ENCODE measurements at places on chromosomes 2 and 18.

DNA sequence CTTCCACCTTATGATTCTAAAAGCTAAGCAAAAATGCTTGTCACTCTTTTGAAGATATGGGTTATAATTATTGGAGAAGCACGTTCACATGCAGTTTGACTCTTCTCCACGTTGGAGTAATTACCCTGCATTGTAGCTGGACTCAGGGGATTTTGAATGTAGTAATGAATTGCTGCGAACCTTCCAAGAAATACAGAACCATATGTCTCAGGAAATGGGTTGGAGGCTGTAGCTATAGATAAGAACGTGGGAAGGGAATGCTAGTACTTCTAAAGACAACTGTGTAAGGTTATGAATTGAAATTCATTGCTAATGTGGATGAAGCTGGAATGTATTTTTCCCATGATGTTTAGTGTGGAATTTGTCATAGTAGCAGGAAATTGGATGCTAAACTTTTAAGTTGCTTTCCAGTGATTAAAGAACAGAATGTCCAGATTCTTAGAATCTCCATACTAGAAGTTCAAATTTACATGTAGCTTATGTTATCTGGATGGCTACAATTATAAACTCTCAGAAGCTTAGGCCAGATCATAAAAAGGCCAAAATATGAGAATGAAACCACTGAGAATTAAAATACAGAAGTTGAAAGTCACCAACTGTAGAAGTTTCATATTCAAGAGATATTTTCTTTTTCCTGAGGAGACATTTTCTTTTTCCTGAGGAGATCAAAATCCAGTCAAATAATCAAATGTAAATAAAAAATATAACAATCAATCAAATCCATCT is 27.3 kb upstream of the SPOPL start:
- DNase-seq: no peak

DNA sequence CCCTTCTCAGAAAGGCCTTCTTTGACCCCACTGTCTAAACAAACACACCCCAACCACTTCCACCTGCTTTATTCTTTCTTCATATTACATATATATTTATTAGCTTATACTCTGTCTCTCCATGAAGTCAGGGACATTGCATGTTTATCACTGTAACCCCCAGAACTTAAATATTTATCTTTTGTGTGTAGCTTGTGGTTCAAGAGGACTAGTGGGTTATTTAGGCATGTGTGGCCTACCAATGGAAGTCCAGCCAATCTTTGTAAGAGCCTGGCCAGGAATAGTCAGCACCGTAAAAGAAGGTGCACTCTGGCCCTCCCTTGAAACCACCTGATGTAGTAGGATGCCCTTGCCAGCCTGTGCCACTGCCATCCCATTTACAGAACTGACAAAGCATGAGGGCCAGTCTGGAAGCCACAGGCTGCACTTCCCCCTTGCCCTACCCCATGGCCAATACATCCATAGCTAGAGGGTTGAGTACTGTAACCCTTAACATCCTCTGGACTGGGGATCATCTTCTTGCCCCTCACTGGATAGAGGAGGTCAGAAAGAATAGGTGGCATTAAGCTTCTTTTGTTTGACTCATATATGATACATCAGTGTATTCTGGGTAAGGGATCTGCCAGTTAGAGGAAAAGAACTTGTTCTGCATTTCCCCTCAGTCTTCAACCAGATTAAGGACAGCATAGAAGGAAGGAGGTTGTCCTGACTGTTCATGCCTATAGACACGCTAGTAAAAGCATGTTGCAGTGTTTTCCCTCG is 4.9 kb downstream of the NEMP2 start:
- no peak for DNase-seq

- DNase-seq: no peak
Observed at GRCh38 chr18:55499526-55499925, 88.5 kb downstream of the TCF4 start.

- DNase-seq: no peak
Observed at GRCh38 chr18:48029296-48029986, 99.0 kb upstream of the SMAD2 start.

- DNase-seq: no peak
Observed at GRCh38 chr18:21129566-21130216, 18.1 kb upstream of the ROCK1 start.
